Non-pigmented ciliary epithelial cell (primary cell): ENCODE measurements at places on chromosomes 11 and 22.

- no peak for DNase-seq
Measured at GRCh38 chr11:10487002-10487647, 32.1 kb downstream of the AMPD3 start.

- no peak for DNase-seq
Measured at GRCh38 chr22:49371325-49372110, 456.2 kb downstream of the BRD1 start.

- DNase-seq = no peak
Measured at GRCh38 chr11:21514316-21514715, 678.6 kb upstream of the ANO5 start.

- no peak for DNase-seq
Measured at GRCh38 chr11:19419808-19420207, 179.1 kb upstream of the E2F8 start.

GRCh38 chr11:134497586-134497985 lies 85.5 kb upstream of the B3GAT1 start:
- DNase-seq = no peak

- DNase-seq = no peak
Measured at GRCh38 chr11:16825968-16826367, 87.5 kb downstream of the C11orf58 start.

DNA sequence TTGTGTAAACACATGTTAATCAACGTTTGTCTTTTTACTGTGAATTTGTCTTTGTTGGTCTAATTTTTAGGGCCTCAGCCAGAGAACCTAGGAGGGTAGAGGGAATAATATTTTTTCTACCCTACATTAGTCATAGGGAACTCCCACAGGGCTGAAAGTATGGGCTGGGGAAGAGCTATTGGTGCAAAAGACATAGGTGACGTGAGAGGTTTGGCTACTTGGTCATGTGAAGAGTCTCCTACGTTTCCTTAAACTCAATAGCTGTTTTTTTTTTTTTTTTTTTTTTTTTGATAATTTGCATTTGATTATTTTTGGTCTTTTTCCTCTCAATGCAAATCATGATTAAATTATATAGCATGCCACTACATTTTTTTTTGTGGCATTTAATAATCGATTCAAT lies 15.9 kb upstream of the MMP7 start:
- no peak for DNase-seq

GRCh38 chr22:30116362-30117117 lies 36.3 kb downstream of the HORMAD2 start:
- DNase-seq = no peak
